ENCODE measurements at places on chromosomes 2 and 18.

GRCh38 chr18:25843791-25844190 is 246.6 kb downstream of the SS18 start:
- DNase-seq = no peak

DNA sequence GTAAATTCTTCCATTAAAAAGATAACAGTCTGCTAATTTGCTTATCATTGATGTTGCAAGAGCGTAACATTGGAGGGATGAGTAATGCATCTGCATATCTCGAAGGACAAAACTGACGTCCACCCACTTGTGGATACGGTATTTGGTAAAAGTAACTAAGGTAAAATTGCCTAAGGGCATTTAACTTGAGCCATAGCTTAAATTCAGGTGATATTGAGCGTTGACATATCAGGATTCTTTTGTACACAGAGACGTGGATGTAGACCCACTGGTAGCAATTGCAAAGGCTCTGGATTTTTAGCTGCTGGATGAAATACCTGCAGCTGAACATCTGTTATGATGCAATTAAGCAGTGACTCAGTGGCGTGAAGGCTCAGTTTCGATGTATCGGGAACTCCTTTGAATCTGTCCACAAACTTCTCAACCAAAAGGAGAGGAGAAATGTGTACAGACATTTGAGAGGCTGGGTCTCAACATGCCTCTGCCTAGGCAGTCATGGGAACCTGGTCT is 119.3 kb downstream of the SPTBN1 start:
- no peak for DNase-seq

GRCh38 chr18:27887287-27887686 is 289.6 kb downstream of the CDH2 start:
- no peak for DNase-seq

DNA sequence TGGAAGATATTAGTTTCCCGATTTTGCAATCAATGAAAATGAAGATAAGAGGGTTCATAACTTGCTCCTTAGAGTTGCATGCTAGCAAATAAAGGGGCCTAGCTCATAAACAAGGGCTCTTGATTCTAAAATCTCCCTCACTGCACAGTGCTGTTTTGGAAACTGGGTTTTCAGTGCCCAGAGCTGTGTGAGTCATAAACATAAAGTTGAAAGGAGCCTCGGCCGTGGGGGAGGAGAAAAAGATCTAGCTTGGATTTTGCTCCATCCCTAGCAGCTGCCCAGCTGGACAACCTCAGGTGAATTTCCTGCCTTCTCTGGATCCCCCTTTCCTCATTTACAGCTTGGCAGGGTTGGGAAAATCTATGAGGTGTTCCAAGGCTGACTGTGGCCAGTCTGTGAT is 42.5 kb downstream of the LYPD1 start:
- no peak for DNase-seq

DNA sequence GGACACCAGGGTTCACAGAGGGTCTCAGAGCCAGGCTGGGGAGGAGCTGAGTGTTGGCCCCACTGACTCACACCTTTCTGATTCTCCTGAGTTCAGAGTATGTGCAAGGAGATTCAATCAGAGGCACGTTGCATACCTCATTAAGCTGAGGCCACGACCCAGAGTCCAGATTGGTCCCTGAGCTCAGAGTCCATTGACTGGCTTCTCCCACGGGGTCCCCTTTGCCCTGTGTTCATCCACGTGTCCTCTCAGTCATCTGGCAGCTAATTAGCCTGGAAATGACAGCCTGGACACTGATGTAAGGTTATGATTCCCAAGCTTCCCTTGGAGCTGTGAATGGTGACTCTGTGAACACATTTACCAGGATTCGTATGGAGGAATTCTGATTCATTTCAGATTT is 267.2 kb downstream of the SH3BP4 start:
- no peak for DNase-seq

DNA sequence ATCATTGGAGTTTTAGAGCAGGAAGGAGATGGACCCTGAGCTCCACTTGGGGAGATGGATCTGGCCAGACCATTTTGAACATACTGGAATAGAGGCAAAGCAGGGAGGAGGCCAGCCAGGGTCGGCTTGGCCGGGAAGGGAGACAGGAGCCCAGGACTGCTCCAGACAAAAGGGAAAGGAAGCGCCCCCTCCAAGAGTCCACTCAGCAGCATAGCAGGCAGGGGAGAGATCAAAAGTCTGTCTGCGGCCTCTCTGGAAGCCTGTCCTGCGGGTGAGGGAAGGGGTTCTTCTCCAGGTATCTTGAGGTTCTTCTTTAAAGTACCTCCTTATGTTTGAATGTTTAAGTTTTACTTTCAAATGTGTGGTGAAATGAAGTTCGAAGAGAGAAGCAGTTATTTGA is 126.1 kb downstream of the GBX2 start:
- no peak for DNase-seq

DNA sequence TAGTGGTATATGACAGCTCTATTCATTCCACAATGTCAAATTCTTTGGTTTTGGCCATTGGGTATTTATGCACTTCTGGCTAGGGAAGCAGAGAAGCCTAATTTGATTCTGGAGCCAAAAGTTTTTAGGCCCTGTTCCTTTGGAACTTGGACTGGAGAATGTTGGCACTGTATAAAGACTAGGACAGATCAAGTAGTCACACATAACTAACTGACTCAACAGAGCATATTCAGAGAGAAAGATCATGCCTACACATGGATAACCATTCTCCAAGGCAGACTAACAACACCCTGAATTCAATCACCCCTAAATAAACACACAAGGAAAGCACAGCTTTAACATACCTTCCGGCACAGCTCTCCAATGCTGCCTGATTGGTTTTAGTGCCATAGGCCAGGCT is 62.9 kb downstream of the ARHGAP15 start:
- no peak for DNase-seq

- no peak for DNase-seq
These were observed 9.6 kb upstream of the TGIF1 start for GRCh38 chr18:3440341-3440740.

- no peak for DNase-seq
These were observed 49.7 kb upstream of the ABCA12 start for GRCh38 chr2:215188078-215188477.
